ENCODE measurements at places on chromosomes 12 and 14.

DNA sequence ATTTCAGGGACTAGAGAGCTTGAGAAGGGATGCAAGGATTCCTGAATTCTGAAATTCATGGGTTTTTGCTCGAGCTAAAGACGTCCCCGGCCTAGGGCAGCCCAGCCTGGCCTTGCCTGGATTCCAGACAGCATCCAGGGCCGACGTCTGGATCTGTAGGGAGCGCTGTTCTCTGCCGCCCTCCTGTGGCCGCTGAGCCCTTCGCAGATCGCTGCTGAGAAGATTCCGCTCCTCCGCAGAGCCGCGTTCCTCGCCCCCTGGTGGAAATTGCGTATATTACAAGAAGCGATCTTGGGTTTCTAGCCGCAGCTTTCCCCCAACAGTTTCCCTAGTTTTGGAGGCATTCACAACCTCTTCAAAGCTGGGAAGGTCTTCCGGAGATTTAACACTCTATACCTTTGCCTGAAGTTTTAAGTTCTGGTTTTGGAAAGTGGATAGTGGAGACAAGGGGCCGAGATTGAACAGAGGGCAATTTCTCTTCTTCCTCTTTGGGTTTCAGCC, 5.1 kb downstream of the CISTR start:
- peak; percentile 88 for DNase-seq

GRCh38 chr14:91870001-91870400, 2.7 kb upstream of the TC2N start:
- no peak for DNase-seq

GRCh38 chr14:60561845-60562746, 53.1 kb downstream of the SIX6 start:
- peak; percentile 63 for DNase-seq

- no peak for DNase-seq
Measured at GRCh38 chr12:83920821-83921547, 991.6 kb downstream of the SLC6A15 start.

DNA sequence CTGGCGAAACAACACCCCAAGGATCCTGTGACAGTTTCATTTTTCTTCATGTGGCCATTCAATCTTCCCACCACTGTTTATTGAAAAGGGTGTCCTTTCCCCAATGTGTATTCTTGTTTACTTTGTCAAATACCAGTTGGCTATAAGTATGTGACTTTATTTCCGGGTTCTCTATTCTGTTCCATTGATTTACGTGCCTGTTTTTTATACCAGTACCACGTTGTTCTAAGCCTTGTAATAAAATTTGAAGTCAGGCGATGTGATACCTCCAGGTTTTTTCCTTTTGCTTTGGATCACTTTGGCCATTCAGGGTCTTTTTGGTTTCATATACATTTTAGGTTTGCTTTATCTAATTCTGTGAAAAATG, 9.1 kb upstream of the MGAT4C start:
- DNase-seq: no peak

DNA sequence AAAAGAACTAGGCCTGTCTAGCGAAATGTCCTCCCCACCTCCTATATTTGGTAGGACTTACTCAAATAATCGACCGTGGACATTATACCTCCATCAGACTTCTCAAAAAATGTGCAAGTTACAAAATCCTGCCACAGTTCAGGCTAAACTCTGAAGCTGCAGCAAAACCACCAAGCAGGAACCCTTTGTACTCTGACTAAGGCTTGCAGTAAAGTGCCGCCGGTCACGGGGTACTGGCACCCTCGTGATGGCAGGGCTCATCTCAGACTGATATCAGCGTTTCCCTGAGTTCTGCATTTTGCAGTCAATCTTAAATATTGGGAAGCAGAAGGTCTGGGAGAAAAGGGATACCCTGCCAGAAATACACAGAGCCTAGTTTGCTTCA, 17.1 kb downstream of the SLC11A2 start:
- no peak for DNase-seq

- DNase-seq: no peak
Measured at GRCh38 chr14:51323492-51323891, 83.4 kb downstream of the TMX1 start.

- no peak for DNase-seq
Measured at GRCh38 chr12:21129906-21130305, 1.1 kb upstream of the SLCO1B1 start.

- DNase-seq: peak; percentile 96
Measured at GRCh38 chr12:12870465-12870864, 20.9 kb upstream of the GPRC5A start.

DNA sequence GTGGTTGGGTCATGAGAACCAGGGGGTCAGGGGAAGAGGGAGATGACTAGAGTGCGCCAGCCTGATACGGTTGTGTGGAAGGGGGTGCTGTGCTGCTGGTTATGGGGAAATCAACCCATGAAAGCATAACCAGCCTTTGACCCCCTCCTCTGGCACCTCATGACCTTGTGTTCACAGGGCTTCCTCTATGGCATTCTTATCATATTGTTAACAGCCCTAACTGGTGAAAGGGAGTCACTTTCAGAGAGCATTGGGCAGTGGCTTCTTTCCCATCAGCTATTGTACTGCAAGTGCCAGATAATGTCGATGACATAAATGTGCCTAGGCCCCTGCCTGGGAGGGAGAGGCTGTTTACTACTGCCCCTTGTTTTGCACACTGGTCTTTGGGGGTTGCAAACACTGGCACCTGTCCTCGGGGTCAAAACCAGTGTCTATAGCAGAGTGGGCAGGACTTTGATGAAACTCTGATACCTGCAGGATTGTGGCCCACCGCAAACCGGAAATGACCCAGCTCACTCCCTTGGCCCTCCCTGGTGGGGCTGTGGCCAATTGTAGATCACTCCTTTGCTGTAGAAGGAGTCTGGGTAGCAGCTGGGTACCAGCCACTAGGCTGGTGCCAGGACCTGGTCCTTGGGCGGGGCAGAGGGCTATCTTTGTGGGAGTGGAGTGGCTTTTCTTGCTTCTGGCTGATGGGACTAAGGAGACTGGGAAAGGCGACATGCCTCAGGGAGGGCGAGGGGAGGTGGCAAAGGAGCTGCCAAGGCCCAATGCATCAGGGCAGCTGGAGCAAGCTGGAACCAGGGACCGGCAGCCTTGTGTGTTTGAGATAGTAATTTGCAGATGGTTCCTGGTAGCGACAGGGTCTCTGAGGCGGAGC, 634 bp upstream of the TMEM63C start:
- DNase-seq: no peak

GRCh38 chr14:20657216-20658211, 16.0 kb upstream of the OR6S1 start:
- no peak for DNase-seq

DNA sequence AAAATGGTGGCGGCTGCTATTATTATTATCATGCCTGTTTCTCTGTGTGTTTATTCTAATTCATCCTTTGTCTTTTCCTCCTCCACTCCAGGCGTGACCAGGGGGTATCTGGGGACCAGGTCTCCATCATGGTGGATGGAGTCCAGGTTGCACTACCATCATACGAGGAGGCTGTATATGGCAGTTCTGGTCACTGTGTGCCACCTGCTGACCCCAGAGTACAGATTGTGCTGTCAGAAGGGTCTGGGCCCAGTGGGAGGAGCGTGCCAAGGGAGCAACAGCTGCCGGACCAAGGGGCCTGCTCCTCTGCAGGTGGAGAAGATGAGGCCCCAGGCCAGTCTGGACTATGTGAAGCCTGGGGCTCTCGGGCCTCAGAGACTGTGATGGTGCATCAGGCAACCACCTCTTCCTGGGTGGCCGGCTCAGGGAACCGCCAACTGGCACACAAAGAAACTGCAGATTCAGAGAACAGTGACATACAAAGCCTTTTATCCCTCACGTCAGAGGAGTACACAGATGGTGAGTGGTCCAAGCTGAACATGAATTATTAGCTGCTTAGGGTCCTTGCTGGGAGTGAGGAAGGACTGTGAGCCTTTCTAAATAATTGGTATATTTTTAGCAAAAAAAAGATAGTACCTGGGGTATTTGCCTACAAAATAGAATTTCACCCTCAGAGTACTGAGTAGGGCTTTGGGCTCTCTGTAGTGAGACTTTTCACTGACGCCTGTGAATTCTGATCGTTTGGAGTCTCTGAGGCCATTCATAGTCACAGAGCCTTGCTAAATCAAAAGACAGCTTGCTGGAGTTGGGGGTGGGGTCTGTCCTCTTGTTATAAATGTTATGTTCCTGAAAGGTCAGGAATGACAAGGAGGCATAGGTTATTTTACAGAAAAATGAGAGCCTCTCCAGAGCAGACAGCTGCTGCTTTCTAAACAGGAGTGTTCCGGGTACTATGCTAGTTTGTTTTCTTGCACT, 58.1 kb upstream of the SRSF5 start:
- no peak for DNase-seq

DNA sequence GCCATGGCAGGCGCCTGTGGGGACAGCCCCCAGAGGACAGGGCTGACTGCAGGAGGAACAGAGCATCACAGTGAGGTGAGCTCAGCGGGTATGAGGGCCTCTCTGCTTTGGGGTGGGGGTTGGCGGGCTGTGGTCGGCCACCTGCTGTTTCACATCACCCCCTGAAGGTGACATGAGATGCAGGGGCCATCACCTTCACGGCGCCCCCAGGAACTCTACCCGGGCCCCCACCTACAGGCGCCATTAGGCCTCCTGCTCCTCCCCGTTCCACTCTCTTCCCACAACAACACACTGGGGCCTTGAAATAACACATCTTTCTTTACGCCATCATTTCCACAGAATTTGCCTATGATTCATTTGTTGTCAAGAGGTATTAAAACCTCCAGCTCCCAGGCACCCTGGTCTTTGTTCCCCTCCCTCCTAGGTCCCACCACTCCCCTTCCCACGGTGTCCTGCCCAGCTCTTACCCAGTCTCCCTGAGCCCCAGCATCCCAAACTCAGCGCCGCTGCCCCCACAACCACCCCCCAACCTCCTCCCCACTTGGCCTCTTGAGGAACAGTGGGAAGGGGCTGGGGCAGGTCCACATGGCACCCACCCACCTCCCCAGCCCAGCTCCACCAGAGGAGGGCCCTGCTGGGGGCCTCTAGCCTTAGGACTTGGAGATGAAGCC, 12.7 kb upstream of the HDAC7 start:
- no peak for DNase-seq

DNA sequence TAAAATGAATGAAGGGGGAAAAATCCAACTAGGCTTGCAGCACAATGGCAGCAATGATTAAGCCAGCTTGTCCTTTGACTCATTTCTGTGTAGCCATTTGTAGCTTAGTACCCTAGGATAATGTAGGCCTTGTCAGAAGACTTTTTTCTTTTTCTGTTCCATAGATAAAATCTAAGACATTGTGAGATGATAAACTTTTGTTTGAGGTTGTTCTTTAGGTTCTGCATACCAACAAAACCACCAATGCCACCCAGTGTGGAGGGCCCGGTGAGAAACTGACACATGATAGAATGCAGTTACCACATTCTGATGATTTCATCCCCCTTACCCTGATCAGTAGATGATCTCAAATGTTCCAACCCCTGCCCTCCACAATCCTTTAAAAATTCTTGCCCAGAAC, 6.6 kb upstream of the KLRD1 start:
- peak; percentile 51 for DNase-seq

- DNase-seq: no peak
Measured at GRCh38 chr12:115569345-115570068, 708.0 kb downstream of the MED13L start.

GRCh38 chr14:84098261-84098660, 1431.7 kb upstream of the FLRT2 start:
- no peak for DNase-seq

- no peak for DNase-seq
Measured at GRCh38 chr12:110998165-110998564, 77.8 kb upstream of the MYL2 start.

- no peak for DNase-seq
Measured at GRCh38 chr14:93002851-93003298, 79.9 kb downstream of the CHGA start.

DNA sequence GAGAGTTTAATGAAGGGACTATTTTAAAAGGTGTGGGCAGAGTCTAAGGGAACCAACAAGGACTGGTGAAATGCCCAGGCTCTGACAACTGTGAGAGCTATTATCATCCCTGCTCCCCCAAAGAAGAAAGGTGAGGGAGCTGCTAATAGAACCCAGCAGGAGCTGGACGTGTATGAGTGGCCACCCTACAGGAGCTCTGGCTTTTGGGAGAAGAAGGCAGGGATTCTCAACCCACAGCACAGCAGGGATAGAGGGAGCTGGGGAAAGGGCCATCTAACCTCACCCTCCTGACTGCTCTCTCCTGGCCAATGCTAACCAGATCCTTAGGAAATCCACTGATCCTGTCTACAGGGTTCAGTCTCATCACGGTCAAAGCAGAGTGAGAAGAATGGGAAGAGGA, 57.1 kb downstream of the GRIN2B start:
- no peak for DNase-seq

DNA sequence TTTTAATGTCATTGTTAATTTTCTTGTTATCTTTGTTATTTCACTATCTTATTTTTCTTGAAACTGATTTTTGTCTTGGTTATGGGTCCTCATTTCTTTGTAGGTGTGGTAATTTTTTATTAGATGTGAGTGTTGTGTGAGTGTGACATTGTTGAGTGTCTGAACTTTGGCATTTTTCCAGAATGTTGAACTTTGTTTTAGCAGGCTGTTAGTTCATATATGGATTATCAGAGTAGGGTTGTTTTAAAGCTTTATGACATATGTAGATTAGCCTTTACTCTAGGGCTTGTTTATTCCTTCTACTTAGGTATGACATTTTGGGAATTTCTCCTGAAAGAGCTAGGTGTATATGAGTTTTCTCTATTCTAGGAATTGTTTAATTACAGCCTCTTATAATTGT, 103.9 kb downstream of the ARID2 start:
- DNase-seq: no peak

DNA sequence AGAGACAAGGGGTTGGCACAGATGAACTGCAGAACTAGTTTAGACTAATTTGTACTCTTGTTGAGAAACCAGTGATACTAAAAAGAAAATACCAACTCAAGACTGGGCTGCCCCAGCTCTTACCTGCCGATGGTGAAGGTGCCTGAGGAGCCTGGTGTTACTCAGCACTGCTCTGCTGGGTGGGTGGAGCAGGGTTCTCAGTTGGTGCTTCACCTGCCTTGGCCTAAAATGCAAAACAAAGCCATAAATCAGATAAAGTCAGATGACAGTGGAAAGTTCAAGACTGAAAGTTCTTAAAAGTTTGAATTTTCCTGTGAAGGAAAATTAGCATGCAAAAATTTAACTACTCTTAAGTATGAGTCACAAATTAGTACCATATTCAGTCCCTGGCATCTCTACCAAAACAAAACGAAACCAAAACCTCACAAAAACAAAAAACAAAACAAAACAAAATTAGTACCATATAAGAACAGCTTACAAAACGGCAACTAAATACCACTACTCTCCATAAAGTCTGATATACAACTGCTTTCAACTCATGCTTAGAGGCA, 21.9 kb downstream of the YBX3 start:
- DNase-seq: no peak
